ENCODE measurements at places on chromosomes 12 and 14.

DNA sequence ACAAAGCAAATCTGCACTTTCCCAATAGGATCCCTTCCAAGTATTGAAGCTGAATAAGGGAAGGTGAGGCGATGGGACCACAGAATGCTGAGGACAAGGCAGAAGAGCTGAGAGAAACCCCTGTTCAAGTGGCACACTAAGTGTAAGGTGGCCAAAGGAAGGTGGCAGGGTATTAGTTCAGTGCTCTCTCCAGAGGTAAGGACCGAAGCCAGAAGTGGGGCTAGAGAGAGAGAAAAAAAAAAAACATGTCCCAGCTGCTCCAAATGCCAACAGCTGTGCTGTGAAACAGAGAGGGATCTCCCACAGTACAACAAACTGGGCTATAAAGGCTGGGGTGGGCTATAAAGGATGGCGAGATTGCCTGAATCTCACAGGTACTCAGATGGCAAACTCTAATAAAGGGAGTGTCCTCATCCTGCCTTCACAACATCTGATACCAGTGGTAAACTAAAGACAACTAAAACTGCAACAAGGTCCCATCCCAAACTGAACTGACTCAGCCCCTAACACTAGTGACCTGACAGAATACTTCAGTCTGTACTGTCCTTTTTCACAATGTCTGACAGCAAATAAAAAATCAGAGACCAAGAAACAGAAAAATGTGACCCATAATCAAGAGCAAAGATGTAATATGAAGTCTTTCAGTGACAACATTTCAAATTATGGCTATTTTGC lies 47.9 kb downstream of the CDK17 start:
- no peak for DNase-seq

- no peak for DNase-seq
Measured at GRCh38 chr12:63857771-63858670, 13.5 kb downstream of the SRGAP1 start.

GRCh38 chr14:86999036-86999435 lies 993.9 kb downstream of the GALC start:
- no peak for DNase-seq

GRCh38 chr12:21843795-21844194 lies 69.3 kb upstream of the KCNJ8 start:
- DNase-seq: no peak

DNA sequence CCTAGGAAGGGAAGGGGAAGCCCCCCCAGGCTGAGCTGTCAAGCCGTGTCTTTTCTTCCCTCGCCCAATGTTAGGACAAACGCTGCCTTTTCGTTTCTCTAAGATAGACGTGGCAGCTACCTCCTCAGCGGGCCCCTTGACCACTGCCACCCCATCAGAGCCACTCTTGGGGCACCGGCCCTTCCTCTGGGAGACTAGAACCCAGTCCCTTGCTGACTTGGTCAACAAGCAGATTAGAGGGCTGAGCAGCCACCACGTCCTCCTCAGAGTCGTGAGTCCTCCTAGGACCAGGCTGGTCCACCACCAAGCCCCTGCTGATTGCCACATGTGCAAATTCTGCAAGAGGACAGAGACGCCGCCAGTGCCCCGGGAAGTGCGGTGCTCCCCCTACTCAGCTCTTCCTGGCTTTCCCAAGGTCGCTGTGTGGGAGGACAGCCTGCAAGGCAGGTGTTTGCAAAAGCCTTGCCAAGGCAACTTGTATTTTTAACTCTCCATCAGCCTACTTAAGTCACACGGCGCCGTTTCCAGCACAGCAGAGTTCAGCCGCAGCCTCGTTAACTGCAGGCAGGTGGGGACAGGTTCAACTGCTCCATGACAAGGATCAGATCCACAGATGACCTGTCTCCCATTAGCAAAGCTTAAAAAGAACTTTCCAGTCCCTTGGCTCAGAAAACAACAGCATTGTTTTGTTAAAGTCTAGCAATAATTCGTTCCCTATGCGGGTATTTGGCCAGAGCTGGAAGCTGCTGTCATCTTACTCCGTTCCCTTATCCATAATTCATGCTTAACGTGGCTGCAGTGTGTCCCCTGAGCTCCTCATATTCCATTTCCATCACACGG lies 65.6 kb downstream of the TESC start:
- DNase-seq: no peak

DNA sequence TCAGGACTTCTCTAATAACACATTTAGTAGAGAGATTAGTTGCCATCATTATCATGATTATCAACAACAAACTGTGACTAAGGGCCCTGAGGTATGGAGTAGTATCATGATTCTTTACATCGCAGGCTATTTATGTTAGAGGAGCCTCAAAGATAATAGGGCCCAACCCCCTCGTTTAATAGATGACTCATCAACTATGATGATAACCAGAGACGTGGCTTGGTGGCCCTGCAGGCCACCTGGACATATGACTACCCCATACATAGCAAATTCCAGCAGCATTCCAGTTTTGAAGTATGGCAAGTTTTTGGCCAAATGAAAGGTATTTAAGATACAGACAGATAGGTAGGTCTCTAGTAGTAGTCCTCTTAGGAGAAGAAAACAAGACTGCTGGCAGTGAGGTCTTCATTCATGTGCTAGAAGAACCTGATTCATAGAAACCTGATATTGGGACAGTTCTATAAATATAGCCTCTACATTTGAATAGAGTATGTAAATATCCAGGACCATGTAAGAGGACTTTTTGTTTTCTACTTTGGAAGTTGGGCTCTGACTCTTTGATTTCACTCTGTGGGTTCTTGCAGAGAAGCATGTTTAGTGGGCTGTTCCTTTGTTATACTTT lies 5.6 kb downstream of the RIC8B start:
- DNase-seq: no peak

GRCh38 chr14:93857500-93858283 lies 69.4 kb upstream of the PRIMA1 start:
- no peak for DNase-seq

DNA sequence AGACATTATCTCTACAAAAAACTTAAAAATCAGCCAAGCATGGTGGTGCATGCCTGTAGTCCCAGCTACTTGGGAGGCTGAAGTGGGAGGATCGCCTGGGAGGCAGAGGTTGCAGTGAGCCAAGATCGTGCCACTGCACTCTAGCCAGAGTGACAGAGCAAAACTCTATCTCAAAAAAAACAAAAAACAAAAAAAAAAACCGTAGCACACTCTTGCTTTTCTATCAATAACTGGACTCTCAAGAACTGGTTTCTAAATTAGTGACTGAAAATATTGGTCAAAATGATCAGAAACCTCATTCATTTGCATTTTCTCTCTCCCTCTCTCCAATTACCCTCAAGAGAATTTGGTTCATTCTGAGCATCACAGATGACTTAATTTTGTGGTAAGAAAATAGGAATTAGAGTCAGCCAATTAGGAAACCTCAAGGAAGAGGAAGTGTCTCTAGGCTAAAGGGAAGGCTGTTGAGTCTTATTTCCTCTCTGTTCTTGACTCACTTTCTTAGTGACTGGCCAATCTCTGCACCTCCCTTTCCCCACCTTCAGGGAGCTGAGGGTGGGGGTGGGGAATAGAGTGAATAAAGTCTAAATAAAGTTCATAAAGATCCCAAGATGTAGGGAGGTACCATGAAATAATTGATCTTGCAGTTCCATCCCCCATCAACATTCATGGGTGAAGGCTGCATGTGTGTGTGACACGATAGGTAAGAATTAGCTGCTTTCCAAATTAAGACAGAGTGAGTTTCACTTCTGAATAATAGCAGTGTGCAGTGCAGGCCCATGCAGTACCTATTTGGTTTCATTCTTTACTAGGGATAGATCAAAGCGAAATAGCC lies 6.8 kb upstream of the PSMA6 start:
- DNase-seq: no peak

GRCh38 chr12:83153177-83153576 lies 466.5 kb downstream of the TMTC2 start:
- no peak for DNase-seq
